ENCODE measurements at places on chromosomes 3 and 15.

- DNase-seq, result no peak
Measured at GRCh38 chr3:116020495-116020894, 397.2 kb downstream of the GAP43 start.

DNA sequence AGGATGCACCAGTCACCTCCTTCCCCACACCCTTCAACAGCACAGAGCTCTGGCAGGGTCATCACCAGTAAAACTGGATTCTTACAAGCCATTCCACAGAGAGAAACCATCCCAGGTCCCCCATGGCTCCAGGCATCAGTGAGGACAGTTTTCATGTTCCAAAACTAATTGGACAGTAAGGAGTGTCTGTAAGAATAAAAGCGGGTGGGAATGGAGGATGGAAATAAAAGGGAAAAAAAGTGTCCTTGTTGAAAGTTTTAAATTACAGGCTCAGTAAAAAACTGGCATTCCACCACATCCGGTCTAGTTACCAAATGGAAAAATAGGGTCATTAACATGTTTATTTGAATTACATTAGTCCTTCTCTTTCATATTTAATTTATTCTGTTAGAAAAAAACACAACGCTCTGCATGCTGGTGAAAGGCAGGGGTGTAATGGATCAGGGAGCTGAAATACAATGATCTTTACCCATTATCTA, 117.4 kb downstream of the TIGIT start:
- no peak for DNase-seq

DNA sequence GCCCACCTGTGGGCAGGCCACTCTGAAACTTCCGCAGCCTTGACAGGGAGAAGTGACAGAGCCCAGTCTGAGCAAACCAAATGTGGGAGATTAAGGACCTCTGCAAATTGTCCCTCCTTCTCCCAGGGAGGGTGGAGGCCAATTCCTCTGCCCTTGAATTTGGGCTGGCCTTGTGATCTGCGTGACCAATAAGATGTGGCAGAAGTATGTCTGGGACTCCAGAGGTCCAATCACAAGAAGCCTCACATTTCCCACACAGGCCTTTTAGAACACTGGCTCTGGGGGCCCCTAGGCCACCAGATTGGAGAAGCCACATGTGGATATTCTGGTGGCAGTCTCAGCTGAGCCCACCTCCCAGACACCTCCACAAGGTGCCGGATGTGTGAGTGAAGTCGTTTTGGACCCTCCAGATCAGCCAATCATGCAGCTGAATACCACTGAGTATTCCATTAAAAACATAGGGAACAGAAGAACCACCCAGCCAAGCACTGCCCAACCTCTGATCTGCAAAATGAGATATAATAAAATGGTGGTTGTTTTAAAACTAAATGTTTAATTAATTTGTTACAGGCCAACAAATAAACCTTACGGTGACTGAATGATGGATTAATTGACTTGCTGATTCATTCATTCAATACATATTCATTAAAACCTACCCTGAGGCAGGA, 150.3 kb downstream of the NUP210 start:
- no peak for DNase-seq

DNA sequence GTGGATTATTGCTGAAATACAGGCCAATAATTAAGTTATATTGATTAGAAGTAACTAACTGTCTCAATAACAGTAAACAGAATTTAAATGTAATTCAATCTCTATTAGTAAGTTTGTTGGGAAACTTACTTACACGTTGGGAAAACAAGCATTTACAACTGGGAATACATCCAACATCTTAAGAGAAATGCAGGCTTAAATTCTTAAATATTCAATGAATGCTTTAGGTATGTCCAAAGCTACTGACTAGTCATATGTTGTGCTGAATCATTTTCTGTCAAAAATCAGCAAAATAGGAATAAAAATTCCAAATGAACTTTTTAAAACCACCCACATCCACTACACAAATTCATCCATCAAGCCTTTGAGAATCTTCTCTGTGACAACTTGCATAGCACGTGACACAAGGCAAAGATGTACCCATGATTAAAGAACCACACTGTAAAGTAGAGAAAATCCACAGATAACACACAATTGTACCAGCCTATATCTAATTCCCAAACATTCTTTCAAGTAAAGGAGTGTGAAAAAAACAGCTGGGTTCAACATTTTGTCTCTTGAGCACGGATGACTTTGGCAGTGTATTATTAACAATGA, 60.0 kb downstream of the NMNAT3 start:
- DNase-seq, result no peak

DNA sequence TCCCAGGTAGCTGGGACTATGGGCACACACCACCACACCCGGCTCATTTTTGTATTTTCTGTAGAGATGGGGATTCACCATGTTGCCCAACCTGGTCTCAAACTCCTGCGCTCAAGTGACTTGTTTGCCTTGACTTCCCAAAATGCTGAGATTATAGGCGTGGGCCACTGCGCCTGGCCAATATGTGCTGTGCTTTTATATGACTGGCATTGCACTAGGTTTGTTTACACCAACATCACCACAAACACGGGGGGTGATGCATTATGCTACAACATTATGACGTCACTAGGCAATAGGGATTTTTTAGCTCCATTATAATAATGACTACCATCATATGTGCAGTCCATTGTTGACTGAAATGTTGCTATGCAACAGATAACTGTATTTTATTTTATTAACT, 6.9 kb downstream of the APH1B start:
- DNase-seq, result no peak

Measured in activated CD4-positive, CD25-positive, alpha-beta regulatory T cell (primary cell).